WERI-Rb-1 (cell line): ENCODE measurements at places on chromosomes 5 and 9.

DNA sequence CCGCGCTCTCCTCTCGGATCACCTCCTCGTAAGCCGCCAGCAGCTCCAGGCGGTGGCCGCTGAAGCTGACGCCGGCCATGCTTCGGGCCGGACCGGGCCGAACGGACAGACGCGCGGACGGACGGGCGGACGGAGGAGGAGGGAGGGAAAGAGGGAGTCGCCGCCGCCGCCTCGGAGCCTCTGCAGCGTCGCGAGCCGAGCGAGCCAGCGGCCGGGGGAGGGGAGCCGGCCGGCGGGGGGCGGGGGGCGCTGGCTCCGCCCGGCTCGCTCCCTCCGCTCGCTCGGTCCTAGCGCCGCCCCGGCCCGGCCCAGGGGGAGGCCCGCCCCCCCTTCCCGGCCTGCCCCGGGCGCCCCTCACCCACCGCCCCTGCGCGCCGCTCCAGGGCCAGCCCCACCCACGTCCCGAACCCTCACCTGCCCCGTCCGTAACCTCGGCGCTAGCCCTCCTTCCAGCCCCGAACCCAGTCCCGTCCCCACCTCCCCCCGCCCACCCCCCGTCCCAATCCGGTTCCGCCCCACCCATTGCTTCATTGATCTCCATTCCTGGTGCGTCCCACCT lies at the start of gene DBN1:
TSS of gene DBN1 (minus strand) at position 192 of the 559 bp plus-strand sequence. CDS start at position 79, 113 bp downstream.
- DNase-seq, result peak; percentile 32

DNA sequence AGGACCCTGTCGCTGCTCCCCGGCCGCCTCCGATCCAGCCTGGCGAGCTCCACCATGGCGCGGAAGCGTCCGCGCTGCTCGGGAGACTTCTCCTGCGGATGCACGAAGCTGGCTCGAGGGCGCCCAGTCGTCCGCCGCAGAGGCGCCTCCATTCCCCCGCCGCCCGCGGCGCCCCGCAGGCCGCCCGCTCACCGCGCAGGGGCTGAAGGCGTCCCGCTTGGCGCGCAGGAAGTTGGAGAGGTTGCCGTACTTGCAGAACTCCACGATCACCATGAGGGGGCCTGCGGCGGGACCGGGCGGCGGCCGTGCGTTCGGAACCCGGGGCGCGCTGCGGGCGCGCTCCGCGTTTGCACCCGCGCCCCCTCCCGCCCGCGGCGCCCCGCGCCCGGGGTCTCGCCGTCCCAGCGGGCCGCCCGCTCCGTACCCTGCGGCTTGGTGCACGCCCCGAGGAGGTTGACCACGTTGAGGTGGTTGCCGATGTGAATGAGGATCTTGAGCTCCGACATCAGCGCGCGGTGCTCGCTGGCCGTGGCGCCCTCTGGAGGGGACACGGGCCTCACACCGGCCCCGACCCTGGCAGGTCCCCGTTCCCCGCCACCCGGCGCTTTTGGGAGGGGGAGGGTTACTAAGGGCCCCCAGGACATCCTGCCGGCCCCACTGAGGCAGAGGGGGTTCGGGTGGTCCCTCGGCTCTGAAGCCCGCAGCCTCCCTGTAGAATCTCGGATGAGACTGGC lies 27.7 kb upstream of the SCGB3A1 start:
- peak; percentile 64 for DNase-seq

DNA sequence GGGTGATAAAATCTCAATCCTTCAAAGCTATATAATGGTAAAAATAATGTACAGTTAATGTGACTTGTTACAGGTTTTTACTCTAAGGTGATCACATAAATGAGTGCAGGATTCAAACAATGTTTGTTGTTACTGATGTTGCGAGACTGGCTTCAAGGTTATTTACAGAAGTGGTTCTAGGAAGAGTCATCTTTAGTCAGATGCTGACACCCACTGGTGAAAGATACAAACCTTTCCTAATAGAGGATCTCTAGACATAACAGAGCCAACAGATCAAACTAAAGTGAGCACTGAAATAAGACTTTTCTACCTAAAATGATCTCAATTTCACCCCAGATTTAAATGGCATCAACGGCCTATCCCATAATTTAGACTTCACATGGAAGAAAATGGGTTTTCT lies 20.2 kb downstream of the ARSB start:
- DNase-seq, result no peak

- DNase-seq, result no peak
Measured at GRCh38 chr9:6506571-6506970, 93.6 kb downstream of the UHRF2 start.

DNA sequence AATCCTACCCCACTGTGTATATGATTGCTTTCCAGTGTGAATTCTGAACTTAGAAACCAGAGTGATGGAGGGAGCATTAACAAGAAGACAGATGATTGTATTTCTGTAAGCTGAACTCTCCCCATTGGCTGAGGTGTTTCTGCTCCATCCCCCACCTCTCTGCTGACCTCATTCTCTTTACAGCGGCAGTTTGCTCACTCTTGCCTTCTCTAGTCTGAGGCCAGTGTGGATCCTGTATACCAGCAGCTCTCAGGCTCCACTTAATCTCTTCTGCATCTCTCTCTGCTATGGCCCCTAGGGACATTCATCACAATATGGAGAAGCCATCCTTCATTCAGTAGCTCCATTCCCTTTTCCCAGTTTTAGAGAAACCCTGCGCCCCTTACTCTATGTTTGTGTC lies 358.8 kb downstream of the MAN2A1 start:
- DNase-seq, result peak; percentile 15

GRCh38 chr9:38641985-38642864 lies 21.8 kb upstream of the ANKRD18A start:
- DNase-seq, result peak; percentile 51

GRCh38 chr9:34211395-34211794 lies 32.6 kb downstream of the UBAP1 start:
- no peak for DNase-seq

GRCh38 chr9:78014776-78015175 lies 16.8 kb downstream of the GNAQ start:
- DNase-seq, result no peak

DNA sequence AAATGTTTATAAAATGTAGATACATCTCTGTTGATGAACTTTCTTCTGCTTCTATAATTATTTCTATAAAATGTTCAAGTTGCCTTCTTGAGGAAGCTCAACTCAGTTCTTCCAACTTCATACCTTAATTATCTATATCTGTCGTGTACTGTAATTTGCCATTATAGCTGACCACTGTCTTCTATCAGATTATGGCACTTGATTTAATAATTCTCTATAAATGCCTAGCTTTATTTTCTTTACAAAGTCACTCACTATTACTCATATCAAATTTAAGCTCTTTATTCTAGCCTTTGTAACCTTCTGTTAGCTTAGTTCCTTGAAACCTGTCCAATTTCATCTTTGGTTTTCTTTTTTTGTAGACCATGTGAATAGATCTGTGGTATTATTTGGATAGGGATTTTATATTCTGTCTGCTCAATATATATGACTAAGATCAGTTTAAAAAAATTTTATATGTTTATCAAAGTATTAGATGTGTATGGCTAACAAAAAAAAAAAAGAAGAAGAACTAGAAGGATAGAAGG lies 39.5 kb downstream of the SMC5 start:
- DNase-seq, result no peak

DNA sequence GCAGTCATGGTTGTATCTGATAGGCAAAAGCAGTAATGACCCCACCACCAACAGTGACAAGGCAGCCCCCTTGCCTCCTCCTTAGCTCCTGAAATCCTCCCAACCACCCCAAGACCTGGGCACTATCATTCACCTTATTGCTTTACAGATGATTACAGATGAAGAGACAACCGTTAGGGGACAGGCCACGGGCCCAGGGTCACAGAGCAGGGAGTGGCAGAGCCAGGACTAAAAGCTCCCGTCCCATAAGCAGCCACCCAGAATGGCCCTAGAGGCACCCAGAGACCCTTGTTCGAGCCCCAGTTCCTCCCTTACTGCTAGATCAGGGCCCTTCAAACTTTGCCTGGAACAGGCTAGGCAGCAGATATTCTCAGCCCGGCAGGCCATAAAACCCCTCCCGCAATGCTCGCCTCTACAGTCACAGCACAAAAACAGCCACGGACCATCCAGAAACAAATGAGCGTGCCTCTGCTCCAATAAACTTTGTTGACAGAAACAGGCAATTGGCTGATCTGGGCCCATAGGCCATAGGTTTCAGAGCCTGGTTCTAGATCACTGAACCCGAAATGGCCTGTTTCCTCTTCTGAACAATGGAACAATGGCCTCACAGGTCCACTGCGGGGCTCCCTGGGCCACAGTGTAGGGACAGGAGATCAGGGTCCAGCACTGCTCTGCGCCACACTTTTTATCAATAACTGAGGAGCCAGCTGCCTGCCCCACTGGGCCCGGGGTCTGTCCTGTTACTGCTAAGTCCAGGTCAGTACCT lies 67.0 kb downstream of the LRSAM1 start:
- DNase-seq, result no peak

DNA sequence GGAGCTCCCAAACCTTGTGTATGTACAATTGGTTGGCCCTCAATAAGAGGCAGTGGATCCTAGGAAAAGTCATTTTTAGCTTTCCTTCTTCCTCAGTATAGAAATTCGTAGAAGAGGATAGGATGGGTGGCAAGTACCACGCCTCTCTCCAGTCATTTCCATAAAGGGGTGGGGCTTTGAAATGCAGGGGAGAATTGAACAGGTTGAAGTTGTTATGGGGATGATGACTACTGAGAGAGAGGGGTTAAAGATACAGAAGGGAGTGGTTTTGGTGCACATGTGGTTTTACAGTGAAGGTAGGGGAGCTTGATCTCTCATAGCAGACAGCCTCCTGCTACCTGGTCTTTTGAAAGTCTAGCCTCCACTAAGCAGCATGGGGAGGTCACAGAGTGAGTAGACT lies 54.4 kb upstream of the FAM120AOS start:
- DNase-seq, result no peak

DNA sequence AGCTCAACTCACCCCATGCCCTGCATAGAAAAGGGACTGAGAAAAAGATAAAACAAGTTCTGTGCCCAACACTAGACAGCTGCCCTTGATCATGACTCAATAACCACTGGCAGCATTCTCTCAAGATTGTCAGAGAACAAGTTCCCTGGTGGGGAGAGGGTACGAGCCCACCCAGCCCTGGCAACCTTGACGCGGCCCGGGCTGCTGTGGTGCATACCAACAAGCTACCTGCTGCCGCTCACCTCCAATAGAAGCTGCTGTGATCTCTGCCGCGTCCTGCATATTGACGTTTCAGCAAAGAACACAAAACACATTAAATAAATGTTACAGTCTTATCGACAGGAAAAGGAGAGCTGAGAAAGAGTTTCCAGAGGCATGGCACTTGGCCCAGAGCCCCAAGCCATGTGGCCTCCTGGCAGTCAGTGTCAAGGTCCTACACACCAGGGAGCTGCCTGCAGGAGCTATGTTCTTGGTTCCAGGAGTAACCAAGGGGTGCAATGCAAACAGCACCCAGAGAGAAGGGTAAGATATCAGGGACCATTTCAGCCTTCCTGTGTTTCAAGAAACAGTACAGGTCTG lies 28.3 kb downstream of the WHRN start:
- DNase-seq, result no peak

GRCh38 chr5:38434966-38435705 lies 121.3 kb downstream of the LIFR start:
- no peak for DNase-seq

DNA sequence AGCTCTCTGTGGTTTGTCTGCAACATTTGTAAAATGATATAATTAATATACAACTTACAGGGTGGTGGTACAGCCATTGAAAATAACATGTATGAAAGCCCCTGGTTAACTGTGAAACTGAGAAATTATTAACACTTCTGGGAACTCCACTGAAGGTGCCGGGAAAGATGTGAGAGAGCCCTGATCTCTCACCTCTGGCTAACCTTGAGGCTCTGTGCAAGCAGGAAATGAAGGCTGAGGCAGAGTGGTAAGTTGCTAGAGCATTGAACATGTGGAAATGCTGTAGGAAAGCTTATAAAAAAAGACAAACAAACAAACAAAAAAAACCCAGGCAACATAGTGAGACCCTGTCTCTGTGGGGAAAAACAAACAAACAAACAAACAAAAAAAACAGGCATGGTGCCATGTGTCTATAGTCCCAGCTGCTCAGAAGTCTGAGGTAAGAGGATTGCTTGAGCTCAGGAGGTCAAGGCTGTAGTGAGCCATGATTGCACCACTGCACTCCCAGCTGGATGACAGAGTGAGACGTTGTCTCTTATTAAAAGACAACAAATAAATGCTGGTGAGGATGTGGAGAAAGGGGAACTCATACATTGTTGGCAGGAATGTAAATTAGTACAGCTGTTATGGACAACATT lies 7.5 kb downstream of the CATSPER3 start:
- peak; percentile 42 for DNase-seq

DNA sequence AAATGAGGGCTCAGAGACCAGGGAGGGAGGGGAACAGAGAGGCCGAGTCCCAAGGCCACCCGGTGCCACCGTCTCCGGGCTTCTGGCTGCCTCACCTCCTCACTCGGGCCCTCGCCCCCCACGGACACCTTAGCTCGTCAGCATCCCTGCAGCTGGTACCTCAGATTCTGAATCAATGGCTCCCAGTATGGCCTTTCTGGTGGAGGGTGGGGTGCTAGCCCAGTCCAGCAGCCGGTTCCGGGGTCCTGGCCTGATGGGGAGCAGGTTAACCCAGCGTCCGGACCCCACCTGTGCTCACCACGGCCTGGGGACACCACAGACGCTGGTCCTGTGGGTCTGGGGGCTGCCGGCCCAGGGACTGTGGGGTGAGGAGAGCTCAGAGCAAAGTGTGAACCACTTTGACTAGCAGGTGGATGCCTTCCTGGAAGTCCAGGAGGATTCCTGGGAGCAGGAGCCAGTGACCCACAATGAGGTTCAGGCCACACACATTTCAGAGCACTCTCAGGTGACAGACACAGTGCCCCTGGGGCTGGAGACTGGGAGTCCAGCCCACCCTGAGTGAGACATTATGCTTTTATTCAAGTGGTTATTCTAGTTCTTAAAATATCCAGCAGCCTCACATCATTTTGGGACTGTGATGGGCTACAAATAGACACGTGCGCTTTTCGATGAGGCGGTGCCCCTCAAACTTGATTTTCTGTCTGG lies 53.3 kb downstream of the AHRR start:
- no peak for DNase-seq

DNA sequence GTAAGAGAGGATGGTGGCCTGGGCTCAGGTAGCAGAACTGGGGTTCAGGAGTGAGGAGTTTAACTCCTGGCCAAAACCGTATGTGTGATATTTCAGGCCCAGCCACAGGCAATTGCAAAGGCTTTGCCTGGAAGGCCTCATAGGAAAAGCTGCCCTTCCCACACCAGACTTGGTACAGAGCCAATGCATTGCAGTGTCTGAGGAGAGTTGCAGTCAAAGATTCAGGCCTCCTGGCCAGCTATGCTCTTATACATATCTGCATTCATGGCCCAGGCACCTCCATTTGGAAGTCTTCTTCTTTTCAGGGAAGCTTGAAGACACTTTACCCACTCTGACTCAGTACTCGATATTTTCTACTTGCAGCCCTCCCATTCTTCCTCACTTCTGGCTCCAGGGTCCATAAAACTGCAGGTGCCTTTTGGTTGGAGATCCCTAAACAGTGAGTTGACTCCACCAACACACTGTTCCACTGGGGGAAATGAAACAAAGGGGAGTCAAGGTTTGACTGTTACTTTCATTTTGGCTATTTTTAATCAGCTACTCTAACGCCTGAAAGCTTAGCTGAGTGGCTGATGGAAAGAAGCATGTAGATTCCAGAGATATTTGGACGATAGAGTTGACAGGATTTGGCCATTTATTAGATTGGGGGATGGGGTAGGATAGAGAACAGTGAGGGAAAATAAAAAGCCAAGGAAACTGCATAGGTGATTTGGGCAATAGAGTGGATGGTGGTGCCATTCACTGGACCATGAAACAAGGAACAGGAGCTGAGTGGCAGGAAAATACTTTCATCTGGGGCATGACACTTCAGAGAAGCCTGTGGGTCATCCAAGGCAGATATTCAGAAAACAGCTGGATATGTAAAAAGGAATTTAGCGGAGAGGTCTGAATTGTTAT lies 30.6 kb upstream of the IL33 start:
- DNase-seq, result no peak

- no peak for DNase-seq
Measured at GRCh38 chr9:118384531-118385100, 680.4 kb downstream of the TLR4 start.
